ENCODE measurements at places on chromosomes 4 and X. TPM values are rescaled to one million over a fixed set of nuclear protein-coding genes. Genes with fewer than 3 reads are reported as not detected.

- no peak for DNase-seq
Measured at GRCh38 chr4:55670695-55671094, 34.6 kb upstream of the NMU start.

Gene CLDN2
- not detected for total RNA-seq

GRCh38 chr4:38310446-38311043 is 350.3 kb downstream of the PTTG2 start:
- DNase-seq: no peak

DNA sequence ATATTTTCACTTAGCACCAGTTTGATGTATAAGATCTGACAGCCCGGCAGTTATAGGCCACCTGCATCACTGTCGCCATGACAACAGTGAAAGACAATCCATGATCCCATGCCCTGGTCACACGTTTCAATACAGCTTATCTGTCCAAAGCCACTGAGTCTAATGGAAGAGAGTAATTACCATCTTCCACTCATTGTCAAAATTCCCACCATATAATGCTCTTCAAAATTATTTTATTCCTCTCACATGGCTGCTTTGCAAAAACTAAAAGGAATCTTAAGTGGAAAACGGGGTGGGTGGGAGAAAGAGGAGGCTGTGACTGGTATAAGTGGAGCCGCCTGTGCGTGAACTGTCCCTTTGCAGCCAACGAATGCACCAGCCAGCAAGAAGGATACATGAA is 44.2 kb downstream of the MAML3 start:
- no peak for DNase-seq

Gene NXF2
- total RNA-seq: not detected

DNA sequence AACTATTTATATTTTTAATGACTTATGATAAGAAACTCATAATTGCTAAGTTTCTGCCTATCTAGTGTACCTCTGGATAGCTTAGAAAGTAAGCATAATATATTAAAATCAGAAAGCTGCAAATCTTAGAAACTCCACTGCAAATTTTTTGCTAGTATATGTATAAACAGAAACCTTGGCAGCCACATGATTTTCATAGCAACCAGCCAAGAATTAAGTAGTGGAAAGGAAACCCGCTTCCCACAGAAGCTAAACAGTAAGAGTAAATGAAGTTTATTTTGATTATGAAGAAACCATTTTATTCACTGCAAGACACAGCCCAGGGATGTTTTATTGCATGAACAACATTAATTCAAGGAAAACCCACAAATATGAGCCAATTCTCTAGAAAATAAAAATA is 872.5 kb upstream of the ADGRL3 start:
- no peak for DNase-seq

- no peak for DNase-seq
Measured at GRCh38 chr4:138112389-138112788, 129.8 kb downstream of the SLC7A11 start.

- DNase-seq: no peak
Measured at GRCh38 chr4:6956087-6956433, 46.4 kb downstream of the TBC1D14 start.

GRCh38 chr4:162891788-162892707 is 274.6 kb downstream of the NAF1 start:
- no peak for DNase-seq

Gene ARMCX2
- 108 TPM for total RNA-seq

Gene RPS6KA6
- total RNA-seq: 10.5 TPM

- DNase-seq: no peak
Measured at GRCh38 chrX:130550351-130550750, 148.6 kb downstream of the RBMX2 start.

- DNase-seq: no peak
Measured at GRCh38 chrX:41664375-41664901, 24.3 kb upstream of the GPR34 start.

Gene IRAK1
- total RNA-seq: 85.3 TPM

Gene CNGA1
- total RNA-seq: 1.0 TPM

DNA sequence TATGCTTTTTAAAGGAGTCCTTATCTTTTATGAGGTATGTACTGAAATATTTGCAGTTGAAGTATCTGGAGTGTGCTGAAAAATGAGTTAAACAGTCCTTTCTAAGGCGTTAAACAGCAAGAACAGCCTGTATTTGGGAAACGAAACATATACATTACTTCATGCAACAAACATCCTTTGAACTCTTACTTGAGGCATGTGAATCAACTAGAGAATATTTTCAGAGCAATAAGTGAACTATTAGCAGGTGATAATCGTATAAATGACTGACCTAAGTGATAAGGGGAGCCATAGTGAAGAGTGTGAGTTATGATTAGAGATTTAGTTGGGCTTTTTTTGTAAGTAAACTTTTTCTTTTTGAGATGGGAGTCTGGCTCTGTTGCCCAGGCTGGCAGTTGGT is 45.9 kb upstream of the RHOH start:
- no peak for DNase-seq

Gene LGI2
- total RNA-seq: 1.4 TPM

DNA sequence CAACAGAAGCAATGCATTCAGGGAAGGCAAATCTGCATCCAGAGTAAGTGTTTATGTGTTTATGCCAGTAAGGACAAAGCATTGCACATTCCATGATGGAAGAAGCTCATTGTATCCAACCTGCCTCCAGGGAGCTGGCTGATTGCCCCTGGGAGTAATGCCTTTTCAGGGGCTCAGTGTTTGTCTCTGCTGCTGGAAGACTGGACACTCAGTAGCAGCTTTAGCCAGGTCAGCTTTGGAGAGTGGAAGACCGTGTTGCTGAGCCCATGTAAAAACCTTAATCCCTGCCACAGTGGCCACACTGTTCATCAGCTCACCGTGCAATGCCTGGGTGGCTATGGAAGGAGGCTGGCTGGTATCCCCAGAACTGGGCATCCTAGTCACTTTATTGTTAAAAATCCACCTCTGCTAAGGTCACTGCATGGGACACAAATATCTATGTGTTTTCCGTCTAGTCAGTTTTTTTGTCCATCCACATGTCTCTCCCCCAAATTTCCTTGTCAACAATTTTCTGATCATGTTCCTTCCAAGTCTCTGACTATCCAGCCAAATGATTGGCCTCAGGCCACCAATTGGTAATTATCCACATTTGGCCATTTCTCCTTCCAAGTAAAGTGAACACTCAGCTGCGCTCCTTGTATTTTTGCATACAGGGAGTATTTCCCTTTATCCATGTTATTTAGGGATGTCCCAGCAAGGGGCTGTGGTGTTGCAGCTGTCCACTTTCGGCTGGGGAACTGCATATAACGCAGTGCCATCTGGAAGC is 2044.5 kb upstream of the AGA start:
- DNase-seq: no peak

Gene UGT2B7
- total RNA-seq: not detected

DNA sequence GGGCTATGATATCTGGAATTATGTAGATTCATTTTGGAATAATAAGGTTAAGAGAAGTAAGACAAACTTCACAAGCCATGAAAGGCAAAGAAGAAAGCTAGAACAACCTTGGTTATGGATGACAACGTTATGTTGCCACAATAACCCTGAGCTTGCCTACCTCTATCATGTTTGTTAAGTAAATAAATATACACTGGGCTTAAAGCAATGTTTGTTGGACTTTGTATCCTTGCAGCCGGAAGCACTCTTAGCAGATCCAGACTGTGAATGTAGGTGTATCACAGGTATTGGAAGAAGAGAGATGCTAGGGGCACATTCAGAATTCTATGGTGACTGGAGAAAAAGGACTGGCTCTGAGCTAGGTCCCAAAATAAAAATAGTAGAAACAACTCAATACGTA is 214.4 kb downstream of the HS3ST1 start:
- DNase-seq: no peak

Gene PDGFC
- total RNA-seq: 3.9 TPM

GRCh38 chr4:142091691-142092182 is 455.4 kb downstream of the IL15 start:
- DNase-seq: no peak

GRCh38 chr4:56990109-56990905 is 11.6 kb downstream of the POLR2B start:
- no peak for DNase-seq

DNA sequence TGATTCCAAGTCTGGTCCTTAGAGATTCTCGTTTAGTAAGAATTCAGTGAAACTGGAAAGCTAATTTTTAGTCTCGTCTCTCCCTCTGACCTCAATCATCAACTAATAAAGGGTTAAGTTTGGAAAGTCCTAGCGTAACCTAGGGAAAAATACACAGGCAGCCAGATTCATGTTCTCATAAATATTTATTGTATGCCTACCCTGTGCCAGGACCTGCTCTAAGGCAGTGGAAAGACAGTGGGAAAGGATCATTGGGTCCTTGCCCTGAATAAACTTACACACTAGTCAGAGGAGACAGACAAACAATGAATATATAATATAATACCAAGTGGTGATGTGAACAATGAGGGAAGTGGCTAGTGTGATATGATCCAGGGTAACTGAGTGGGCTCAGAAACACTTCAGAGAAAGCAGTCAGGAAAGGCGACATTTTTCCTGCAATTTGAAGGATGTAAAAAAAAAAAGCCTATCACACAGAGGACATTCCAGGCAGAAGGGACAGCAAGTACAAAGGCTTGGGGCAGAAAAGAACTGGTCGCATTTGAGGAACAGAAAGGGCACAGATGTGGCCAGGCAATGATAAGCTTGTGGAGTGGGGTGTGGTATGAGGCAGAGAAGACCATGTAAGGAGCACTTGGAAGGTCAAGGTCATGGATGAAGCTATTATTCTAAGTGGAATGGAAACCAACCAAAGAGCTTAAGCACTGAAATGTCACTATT is 128.8 kb downstream of the AMELX start:
- DNase-seq: no peak

GRCh38 chrX:9905721-9906120 is 61.4 kb upstream of the CLDN34 start:
- DNase-seq: no peak

- DNase-seq: peak; percentile 17
Measured at GRCh38 chr4:152983774-152984411, 47.8 kb downstream of the FHDC1 start.

- no peak for DNase-seq
Measured at GRCh38 chrX:39953879-39954278, 143.9 kb downstream of the BCOR start.

Gene SH3TC1
- total RNA-seq: 0.74 TPM

Gene TLR6
- total RNA-seq: 0.07 TPM

Gene RHOXF2B
- not detected for total RNA-seq

DNA sequence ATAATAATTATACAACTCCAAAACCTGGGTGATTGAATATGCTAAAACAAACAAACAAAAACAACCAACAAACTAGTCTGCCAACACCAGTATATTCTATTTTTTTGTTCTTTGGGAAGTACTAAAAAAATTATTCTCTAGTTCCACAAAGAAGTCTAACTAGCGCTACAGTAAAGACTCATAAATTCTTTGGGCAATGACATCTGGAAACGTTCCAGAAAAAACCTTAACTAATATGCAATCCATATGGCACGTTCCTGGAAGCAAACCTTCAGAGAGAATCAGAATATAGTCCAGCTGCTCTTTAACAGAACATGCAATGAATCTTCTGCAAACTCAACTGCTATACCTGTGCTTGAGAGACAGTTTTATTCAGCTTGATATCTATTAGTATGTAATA is 500.1 kb downstream of the TRAM1L1 start:
- no peak for DNase-seq

Gene ZNF157
- total RNA-seq: 0.81 TPM

DNA sequence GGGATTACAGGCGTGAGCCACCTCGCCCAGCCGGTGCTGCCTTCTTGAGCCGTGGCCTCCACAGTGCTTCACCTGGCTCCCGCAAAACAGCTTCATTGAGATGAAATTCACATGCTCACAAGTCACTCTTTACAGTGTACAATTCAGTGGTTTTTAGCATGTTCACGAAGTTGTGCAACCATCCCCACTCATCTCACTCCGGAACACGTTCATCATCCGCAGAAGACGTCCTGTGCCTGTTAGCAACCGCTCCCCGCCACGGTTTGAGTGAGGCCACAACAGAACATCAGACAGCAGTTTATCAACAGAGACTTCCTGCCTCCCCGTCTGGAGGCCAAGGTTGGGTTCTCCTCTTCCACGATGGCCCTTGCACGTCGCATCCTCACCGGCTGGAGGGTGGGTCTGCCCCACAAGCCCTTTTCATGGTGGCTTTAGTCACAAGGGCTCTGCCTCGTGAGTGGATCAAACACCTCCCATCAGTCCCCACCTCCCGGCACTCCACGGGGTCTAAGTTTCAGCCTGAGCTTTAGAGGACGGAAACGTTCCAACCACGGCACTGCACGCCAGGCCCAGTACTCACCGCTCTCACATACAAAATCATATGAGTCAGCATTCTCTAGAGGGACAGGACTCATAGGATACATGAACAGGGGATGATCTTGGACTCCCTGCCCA is 29.6 kb upstream of the SPON2 start:
- no peak for DNase-seq

DNA sequence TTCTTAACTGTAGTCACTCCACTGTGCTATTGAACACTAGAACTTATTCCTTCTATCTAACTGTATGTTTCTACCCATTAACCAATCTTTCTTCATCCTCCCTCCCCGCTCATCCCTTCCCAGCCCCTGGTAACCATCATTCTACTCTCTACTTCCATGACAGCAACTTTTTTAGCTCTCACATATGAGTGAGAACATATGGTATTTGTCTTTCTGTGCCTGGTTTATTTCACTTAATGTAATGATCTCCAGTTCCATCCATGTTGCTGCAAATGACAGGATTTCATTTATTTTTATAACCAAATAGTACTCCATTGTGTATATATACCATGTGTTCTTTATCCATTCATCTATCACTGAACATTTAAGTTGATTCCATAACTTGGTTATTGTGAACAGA is 186.5 kb downstream of the GABRB1 start:
- no peak for DNase-seq

GRCh38 chrX:40933132-40933705 is 152.0 kb upstream of the USP9X start:
- DNase-seq: no peak

Gene PAGE1
- not detected for total RNA-seq

Gene LONRF3
- 0.33 TPM for total RNA-seq

GRCh38 chr4:42458657-42459056 is 61.4 kb downstream of the SHISA3 start:
- no peak for DNase-seq

- no peak for DNase-seq
Measured at GRCh38 chrX:155028877-155029291, 2.2 kb downstream of the FUNDC2 start.

- no peak for DNase-seq
Measured at GRCh38 chrX:56099271-56099670, 132.9 kb upstream of the KLF8 start.

GRCh38 chr4:89837993-89838390 is 1.0 kb upstream of the SNCA start:
- DNase-seq: no peak

GRCh38 chrX:49844611-49845010 is 15.5 kb downstream of the PAGE4 start:
- DNase-seq: no peak

GRCh38 chrX:106734827-106735226 is 8.3 kb downstream of the RNF128 start:
- no peak for DNase-seq

GRCh38 chr4:57071326-57071725 is 38.9 kb downstream of the IGFBP7 start:
- DNase-seq: no peak

- no peak for DNase-seq
Measured at GRCh38 chrX:40875476-40875875, 140.1 kb upstream of the MED14 start.

Gene DGAT2L6
- not detected for total RNA-seq

GRCh38 chr4:41609851-41610250 is 71.9 kb downstream of the LIMCH1 start:
- DNase-seq: no peak

Data from H9 (cell line).